ENCODE measurements at places on chromosomes 5 and 9.

DNA sequence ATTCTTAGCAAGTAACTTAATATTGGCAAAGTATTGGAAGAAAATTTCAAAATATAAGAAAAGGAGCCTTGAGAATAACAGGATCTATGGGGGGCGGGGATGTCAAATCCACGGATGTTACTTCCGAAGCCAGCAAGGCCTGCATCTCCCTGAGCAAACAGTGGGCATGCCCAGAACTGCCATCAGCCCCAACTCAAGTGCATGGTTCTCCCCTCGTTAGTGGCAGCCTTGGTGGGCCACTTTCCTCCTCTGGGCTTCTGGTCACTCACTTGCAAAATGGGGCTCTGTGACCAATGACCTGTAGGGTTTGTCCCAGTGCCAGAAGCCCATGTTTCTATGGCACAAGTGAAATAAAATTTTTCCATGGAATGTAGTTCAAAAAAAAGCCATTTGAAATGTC lies 27.2 kb upstream of the MED10 start:
- no peak for DNase-seq

GRCh38 chr5:142727735-142728047 lies 41.8 kb upstream of the FGF1 start:
- DNase-seq: no peak

DNA sequence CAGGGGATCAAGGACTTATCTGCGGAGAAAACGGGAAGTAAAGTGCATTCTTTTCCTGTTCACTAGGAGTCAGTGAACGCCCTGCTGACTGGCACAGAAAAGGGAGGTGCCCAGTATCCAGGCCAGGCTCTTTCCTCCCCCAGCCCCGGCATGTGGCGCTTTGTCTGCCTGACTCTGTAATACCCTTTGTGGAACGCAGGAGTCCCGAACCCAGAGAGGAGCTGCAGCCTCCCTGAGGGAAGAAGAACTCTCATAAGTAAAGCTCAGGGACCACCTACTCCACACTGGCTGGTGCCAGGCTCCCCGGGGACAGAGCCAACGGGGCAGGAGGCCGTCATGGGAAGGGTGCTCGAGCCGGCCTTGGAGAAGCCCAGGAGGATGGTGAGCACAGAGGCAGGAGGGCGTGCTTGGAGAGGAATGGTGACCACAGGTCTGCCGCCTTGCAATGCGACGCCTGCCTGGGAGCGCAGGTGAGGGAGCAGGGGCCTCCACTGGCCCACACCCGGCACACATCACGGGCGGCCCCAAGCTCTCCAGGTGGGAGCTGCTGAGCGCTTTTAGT lies 31.5 kb downstream of the VAV2 start:
- DNase-seq: no peak

DNA sequence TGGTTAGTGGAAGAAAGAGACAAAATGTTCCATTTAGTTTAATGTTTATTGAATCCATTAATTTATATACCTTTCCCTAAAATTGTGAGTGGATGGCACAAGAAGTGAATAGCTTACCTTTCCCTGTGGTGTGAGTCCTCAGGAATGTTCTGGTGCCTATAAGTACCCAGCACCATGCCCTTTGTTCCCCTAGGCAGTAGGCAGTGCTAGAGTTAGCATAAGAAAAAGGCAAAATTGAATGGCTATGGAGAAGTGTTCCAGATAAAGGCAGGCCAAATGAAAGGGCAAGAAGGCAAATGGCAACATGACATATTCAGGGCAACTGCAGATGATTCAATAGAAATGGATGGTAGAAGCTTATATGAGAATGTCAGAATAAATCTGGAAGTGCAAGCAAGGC lies 370.8 kb upstream of the PTGER4 start:
- DNase-seq: no peak

GRCh38 chr9:111832449-111832848 lies 37.7 kb upstream of the SHOC1 start:
- DNase-seq: no peak

GRCh38 chr9:82456642-82457041 lies 468.1 kb downstream of the SPATA31D1 start:
- DNase-seq: no peak

DNA sequence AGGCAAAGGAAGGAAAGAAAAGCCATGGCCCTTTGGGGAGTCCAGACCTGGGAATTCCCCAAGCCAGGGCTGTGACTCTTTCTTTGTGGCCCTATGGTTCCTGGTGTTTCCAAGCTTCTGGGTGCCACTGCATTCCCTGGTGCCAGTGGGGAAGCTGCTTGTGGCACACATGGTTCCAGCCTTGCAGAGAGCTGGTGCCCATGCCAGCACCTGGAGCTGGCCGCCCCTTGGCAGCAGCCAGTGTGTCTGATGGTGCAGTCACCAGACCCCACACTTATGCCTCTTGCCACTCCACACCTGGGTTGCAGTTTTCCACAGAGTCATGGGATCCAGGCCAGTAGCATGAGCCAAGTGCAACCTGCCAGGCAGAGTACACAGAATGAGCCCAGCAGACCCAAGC lies 1495.3 kb upstream of the NUDT12 start:
- DNase-seq: no peak

GRCh38 chr9:77808751-77809081 lies 160.6 kb upstream of the GNA14 start:
- no peak for DNase-seq

DNA sequence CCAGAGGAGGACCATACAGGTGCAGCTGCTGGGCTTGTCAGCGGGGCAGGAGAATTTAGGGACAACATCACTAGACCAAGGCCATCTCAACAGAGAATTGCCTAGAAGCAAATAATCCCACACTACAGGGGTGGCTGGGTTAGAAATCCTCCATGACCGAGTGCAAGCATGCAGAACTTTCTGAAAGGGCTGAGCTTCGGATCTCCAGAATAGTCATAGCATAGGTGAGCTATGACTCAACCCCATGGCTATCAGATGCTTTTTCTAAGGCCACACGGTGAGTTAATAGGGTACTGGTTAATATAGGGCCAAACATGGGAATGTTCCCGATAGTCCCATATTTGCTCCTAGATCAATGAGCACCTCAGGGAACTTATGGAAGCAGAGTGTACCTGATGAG lies 4.2 kb downstream of the KCNIP1 start:
- no peak for DNase-seq

DNA sequence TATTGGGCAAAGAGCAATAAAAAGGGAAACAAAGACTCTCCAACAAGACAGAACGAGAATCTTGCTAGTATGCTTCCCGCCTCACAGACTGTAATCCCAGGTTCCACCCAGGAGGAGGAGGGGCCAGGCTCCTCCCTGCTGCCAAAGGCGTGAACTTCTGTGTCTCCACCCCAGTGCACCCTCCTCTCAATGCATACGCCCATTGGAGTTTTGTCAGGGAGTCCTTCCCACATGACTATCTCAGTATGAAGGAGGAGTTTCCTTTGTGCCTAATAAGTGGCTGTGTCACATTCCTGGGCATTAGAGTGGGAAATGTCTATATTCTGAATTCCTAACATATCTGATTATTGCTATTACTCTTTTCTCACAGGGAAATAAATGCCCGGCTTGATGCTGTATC lies 106.4 kb upstream of the DHFR start:
- DNase-seq: no peak

- no peak for DNase-seq
Observed at GRCh38 chr9:117218951-117219350, 195.9 kb downstream of the ASTN2 start.

- no peak for DNase-seq
Observed at GRCh38 chr5:150584556-150585335, 55.7 kb upstream of the SYNPO start.

GRCh38 chr9:31615966-31616365 lies 768.5 kb upstream of the ACO1 start:
- DNase-seq: no peak

DNA sequence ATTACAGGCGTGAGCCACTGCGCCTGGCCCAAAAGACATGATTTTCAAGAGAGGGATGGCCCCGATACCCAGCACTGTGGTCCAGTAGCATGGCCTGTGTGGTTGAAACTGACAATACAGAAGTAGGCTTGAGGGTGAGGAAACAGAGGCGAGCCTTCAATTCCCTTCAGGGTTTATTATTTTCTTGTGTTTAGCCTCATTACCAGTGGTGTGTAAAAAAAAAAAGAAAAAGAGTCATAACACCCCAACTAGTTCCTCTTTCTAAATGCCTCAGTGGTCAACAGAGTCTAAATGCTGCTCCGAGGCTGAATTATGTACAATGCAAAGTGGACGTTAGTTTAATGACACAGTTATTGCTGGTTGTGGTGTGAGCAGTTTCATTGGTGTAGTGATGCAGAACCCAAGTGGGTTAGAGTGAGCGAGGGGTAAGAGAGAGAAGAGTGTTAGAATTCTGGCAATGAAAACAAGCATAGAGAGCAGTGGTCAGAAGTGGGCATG lies 58.8 kb downstream of the SNX30 start:
- no peak for DNase-seq

- no peak for DNase-seq
Observed at GRCh38 chr5:90940227-90940995, 381.8 kb downstream of the ADGRV1 start.

DNA sequence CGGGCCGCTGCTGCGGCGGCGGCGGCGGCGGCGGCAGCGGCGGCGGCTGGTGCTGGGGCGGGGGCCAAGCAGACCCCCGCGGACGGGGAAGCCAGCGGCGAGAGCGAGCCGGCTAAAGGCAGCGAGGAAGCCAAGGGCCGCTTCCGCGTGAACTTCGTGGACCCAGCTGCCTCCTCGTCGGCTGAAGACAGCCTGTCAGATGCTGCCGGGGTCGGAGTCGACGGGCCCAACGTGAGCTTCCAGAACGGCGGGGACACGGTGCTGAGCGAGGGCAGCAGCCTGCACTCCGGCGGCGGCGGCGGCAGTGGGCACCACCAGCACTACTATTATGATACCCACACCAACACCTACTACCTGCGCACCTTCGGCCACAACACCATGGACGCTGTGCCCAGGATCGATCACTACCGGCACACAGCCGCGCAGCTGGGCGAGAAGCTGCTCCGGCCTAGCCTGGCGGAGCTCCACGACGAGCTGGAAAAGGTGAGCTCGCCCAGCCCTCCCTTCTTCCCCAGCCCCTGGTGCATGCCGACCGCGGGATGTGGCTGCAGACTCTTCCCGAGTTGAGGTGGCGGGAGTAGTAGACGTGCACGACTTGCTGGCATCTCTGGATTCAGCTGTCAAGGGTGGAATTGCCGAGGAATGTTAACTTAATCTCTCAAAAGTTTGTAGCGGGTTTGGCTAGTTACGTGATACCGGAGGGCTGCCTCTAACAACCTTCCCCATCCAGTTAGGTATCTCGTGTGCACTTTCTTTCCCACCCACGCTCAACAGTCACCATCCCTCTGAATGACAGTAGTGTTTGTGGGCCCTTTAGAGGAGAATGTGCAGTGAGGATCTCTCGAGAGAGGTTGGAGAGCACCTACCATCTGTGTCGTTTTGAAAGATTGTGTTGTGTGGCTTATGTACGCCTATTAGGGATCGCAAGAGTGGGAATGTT lies 932 bp downstream of the SLC12A2 start:
- peak; percentile 39 for DNase-seq

DNA sequence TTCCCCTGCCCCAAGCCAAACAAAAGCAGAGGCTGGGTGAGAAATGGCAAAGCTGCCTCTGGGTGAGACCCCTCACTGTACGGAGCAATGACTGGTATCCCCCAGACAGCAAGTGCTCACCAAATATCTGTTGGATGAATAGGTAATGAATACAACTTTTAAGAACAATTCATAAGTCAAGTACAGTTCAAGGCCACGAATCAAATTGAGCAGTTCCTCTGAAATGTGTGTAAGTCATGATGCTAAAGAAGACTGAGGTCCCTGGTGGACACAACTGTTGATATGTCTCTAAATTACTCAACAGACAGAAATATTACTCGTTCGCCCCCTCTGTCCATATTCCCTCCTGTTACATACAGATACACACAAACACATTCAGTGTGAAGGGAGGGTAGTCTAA lies 160.7 kb downstream of the GLIS3 start:
- DNase-seq: no peak

GRCh38 chr9:21872696-21873095 lies 70.3 kb downstream of the MTAP start:
- DNase-seq: no peak

- DNase-seq: no peak
Observed at GRCh38 chr5:79936646-79937216, 54.3 kb downstream of the MTX3 start.

DNA sequence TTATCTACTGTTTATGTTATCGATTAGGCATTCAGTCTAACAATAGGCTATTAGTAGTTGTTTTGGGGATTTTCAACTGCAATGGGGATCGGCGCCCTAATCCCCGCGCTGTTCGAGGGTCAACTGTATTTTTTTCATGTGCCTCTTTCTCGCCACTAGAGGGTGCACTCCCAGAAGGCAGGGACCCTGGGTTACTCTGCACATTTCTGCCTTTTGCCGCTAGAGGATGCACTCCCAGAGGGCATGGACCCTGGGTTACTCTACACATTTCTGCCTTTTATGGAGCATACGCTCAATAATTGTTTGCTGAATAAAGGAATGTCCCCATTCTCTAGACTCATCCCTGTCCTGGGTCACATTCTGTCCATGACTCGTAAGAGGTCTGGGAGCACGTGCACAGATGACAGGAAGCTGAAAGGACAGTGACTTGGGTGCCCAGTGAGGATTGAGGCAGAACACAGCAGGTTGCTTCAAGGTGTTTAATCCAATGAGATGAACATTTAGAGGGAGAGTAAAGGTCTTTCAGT lies 27.9 kb upstream of the RECK start:
- peak; percentile 30 for DNase-seq

DNA sequence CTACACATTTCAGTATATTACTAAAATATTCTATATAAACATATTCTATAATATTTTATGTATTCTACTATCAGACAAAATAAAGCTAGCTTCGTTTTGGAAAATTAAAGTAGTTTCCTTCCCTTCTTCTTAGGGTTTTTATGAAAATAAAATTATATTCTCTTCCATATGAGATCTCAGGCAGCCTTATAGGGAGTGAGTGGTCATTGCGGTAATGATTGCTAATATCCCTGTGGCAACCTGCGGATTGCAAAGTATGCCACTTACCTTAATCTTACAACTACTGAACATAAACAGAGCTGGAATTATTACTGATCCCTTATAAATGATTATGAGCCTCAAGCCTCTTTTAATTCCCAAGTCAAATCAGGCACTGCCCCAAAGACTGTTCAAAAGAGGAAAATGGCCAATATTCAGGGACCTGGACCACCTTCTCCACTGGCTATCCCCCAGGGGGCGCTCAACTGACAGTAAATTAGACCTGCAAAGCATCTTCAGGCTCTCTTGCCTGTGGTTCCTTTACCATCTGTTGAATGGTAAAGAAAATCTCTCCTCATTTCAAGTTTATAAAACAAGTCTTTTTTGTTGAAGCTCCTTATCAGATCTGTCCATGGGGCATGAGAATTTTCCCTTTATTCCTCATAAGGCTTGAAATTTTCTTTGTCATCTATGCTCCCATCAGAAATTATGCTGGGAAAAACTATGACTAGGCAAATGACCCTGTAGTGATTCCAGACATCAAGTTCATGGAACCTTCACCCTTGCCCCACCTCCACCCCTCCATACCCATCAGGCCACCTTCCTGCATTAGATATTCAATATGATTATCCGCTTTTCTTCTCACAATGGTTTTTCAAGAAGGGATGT lies 163.9 kb downstream of the CEMIP2 start:
- peak; percentile 58 for DNase-seq

- DNase-seq: no peak
Observed at GRCh38 chr5:111997711-111998110, 240.7 kb upstream of the NREP start.
